ENCODE measurements at places on chromosomes 3 and 15.

GRCh38 chr3:11514191-11514821 is 129.4 kb downstream of the VGLL4 start:
- no peak for DNase-seq

DNA sequence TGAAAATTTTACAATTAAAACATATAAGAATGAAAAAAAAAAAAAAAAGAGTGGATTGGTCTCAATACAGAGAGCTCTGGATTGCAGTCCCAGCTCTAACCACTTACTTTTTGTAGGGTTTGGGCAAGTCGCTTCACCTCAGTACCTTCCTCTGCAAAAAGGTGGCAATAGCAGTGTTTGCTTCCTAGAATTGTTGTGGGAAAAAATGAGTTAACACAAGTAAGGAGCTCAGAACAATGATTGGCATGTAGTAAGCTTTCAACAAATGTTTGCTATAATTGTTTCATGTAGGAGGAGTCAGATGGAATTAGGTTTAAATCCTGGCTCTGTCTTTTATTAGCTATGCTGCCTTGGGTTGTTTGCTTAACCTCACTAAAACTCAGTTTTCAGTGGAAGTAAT is 425.2 kb upstream of the TBL1XR1 start:
- DNase-seq: no peak

GRCh38 chr15:33735637-33736247 is 232.6 kb upstream of the CHRM5 start:
- DNase-seq: no peak

GRCh38 chr3:71316066-71316777 is 267.3 kb downstream of the FOXP1 start:
- DNase-seq: no peak

- DNase-seq: no peak
These were observed 16.7 kb downstream of the FAM174B start for GRCh38 chr15:92638709-92639365.

DNA sequence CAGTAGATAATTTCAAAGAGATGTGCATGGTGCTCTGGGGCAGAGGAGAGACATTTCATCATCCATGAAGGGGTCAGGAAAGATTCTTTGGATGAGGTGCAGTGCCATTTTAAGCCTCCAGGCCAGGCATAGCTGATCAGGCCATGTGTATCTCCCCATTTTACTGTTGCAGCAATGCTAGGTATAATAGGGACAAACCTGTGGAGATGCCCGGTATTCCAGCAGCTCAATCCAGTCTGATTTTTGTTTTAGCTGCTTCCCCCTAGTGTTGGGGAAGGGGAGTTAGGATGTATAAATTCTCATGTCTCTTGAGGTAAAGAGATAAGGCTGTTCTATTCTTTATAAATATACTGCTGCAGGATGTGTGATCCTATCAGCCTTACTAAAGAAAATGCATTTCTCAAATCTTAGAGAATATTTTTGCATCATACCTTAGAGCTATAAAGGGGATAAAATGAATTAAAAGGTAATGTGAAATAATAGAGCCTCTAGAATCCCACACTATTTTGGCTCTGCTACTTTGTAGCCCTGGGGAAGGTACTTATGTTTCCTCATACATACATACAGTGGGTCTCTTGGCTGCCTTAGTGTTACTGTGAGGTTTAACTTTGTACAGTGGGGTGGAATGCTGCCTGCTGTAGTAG is 5.2 kb downstream of the CDV3 start:
- no peak for DNase-seq

DNA sequence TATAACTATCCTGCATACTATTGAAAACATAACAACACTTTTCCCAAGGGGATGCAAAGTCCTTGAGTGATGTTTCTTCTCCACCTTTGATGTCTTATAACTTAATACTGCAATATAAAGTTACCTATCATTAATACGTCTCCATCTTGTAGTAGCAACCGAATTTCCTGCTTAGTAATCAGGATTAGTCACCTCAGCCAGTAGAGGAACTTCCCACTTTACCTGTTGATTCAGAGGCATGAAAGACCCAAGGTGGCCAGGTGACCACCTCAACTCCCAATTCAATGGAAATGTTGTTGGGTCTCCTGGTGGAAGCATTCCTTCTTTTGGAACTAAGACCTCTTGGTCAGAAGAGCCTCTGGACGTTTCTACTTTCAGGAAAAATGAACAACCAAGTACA is 3.5 kb upstream of the TMCC1 start:
- DNase-seq: no peak

DNA sequence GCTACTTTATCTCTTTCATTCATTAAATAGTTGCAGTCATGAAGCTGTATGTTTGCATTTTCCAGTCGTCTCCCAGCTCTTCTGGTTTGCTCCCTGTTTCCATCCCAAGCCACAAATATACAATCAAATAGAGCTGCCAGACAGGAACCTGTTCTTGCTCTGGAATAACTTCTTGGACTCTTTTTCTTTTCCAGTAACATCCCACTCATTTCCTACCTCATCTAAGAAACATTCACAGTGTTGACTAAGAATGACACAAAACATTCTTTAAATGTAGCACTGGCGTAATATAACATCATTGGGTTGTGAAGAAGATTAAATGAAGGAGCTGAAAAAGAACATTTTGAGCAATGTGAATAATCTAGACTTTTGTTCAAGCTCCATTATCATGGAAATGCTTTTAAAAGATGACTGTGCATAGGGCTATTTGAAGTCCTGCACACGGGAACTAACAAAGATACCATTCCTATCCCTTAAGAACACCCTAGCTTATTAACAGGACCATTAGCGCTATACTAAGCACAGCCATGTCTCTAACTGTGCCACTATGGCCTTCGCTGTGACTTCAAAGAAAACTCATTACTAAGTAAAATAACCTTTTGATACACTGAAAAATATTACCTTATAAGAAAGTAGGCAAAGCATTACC is 574.0 kb downstream of the NAALADL2 start:
- DNase-seq: no peak

DNA sequence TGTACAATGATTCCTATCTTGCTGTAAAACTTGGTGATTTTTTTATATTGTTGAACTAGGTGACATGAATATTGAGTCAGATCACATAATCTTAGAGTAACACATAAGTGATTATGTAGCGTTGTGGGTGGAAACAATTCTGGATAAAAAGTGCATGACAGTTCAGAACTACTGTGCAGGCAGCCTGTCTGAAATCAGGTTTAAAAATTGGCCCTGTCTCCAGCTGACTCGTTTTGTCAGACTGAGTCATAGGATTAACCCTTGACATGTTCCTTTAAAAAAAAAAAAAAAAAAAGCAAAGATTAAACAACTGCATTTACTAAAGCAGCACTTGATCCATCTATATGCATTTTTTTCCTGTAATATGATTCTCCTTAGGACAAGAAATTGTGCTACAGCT is 160.0 kb upstream of the CGNL1 start:
- DNase-seq: no peak

DNA sequence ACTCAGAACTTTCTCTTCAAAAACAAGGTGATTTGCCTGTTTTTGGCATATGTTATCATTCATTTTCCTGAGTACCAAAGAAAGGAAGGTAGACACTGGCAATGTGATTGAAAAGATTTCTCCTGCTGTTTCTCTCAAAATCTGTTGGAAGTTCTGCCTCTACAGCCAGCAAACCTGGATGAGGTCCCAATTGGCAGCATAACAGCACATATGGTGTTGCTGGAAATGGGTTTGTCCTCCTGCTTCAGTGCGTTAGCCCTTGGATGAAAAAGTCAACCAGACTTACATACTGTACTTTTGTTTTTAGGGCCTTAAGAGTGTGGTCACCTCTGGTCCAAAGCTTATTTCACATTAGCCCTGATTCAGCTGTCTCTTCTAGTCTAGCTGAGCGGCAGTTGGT is 237.6 kb upstream of the MME start:
- DNase-seq: no peak

- no peak for DNase-seq
These were observed 109.0 kb downstream of the TIGIT start for GRCh38 chr3:114402838-114403237.

DNA sequence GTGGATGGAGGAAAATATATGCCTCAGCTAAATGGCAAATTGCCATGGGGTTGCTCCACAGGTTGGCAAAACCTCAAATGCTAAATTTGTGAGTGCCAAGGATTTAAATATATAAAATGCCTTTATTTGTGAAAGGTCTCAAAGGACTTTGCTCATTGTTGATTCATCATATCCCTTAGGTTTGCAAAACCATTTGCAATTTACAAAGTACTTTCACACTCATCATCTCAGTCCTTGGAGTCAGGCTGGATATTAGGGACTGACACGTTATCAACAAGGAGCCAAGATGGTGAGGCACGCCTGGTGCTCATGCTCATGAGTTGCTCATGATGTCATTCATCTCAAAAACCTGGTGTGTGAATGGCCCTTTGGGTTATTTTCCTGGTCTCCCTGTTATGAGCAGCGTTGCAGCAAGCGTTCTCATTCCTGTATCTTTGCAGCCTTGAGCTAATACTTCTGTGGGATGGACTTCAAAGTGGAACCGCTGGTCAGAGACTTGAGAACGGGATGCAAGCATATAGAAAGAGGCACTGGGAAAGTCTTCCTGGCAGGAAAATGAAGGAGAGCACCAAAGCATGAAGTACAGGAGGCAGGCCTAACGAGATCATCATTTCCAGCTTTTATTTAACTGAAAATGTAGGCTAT is 66.0 kb downstream of the MYO1E start:
- DNase-seq: no peak

- DNase-seq: no peak
These were observed 841.3 kb downstream of the ROBO1 start for GRCh38 chr3:78926523-78926922.

DNA sequence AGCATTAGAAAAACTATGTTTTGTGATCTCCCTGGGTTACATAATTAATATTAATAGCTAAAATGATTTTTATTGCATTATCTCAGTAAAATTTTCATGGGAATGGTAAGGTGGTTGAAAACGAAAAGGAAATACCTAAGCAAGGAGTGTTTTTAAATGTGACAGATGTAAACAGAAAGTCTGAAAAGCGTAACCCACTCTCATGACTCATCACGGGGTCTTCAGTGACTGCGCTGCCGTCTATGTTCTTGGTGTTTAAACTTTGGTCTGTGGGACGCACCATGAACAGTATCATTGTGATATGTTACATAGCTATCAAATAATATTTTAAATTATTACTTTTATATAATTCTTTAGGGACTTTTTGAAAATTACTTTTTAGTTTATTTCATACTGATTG is 19.8 kb downstream of the LRCH3 start:
- no peak for DNase-seq

GRCh38 chr3:97687734-97688133 is 76.8 kb upstream of the ARL6 start:
- DNase-seq: no peak

DNA sequence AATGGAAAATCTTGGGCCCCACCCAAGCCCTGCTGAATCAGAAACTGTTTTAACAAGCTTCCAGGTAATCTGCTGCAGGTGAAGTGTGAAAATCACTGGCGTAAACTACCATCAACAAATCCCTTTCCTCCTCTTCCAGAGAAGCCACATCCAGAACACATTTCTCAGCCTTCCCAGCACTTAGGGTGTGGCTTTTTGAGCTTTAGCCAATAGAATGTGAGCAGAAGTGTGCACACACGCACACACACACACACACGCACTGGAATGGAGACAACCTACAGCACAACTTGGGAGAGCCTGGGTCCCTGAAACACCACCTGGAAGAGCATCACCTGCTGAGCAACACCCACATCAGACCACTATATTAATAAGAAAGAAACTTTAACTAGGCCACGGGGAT is 98.6 kb downstream of the OSBPL10 start:
- no peak for DNase-seq

DNA sequence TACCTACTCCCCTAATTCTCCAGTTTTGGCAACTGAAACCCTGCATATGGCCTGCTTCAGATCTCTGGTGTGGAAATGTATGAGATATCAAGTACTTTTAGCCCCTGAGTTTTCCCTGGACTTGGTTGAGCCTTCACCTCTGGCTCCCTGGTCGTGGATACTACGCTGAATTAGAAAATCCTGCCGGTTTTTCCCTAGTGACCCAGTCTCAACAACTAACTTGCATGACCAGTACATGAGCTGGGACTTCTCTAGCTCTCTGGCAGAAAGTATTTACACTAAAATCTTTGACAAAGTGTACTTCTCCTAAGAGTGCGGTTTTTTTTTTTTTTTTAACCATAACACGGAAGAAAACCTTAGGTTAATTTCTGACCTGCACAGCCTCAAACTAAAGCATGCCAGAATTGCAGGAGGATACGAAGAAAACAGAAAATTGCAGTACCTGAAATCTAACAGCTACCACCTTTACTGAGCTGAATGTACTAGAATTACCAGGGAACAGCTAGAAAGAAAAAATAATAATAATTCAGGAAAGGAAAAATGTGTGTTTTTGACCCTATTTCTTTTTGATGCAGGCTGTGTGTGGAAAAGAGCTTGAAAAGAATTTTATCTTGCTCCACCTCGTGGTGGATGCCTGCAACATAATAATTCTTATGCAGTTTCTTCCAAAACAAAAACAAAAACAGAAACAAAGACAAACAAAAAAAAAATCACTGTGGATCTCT is 165.6 kb downstream of the GMNC start:
- no peak for DNase-seq

GRCh38 chr15:25092661-25093060 is 137.9 kb downstream of the SNRPN start:
- no peak for DNase-seq

DNA sequence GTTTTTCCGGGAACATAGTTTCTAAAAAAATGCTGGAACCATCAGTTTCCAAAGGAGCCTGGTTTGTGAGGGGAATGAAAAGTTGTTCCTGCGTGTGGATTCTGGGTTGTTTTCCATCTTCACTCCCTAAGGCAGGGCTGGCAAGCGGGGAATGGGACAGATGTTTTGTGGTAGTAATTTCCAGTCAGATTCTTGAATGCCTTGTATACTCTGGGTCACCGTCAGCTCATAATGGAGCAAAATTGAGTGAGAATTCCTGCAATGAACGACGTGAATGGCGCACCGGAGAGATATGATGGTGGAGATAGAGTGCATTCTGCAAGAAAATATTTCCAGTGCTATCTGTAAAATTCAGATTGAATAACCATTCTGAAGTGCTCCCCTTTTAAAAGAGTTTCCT is 19.9 kb downstream of the EEFSEC start:
- DNase-seq: no peak

DNA sequence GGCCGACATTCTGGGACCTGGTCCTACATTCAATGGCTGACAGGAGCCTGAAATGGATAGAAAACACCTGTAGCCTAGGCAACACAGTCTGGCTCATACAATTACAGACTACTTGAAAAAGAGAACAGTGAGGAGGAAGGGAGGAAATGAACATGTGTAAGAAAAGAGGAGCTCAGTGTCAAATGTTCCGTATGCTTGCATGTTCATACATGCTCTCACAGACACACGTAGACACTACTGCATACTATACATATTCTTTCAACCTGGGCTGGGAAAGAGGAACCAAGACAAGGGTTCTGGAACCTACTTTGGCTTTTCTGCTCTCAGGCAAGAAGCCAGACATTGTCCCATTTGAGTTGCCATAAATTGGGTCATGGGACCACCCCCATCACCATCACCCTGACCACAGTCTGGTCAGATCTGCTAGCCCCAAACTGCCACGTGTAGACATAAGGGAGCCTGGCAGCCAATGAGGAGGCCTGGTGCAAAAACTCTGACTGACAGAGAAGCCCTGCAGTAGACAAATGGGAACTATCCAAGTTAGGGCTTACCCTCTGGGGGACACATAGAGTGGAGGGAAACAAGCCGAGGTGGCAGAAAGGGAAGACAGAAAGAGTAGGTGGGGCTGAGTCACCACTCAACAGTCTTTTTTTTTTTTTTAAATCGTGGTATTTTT is 310.0 kb downstream of the SHQ1 start:
- DNase-seq: no peak
